NCI-H2081 (cell line): ENCODE measurements at places on chromosomes 2 and 18.
A peak's percentile ranks its signal among the peaks of the same experiment; 100 is the strongest.

GRCh38 chr2:177334940-177335543 lies 57.5 kb upstream of the AGPS start:
- DNase-seq = peak; percentile 59

- no peak for DNase-seq
Observed at GRCh38 chr2:29570539-29570938, 350.8 kb downstream of the ALK start.

GRCh38 chr2:86068136-86068588 lies 37.5 kb downstream of the POLR1A start:
- DNase-seq = peak; percentile 31

GRCh38 chr2:37771600-37772088 lies 100.2 kb upstream of the CDC42EP3 start:
- no peak for DNase-seq

DNA sequence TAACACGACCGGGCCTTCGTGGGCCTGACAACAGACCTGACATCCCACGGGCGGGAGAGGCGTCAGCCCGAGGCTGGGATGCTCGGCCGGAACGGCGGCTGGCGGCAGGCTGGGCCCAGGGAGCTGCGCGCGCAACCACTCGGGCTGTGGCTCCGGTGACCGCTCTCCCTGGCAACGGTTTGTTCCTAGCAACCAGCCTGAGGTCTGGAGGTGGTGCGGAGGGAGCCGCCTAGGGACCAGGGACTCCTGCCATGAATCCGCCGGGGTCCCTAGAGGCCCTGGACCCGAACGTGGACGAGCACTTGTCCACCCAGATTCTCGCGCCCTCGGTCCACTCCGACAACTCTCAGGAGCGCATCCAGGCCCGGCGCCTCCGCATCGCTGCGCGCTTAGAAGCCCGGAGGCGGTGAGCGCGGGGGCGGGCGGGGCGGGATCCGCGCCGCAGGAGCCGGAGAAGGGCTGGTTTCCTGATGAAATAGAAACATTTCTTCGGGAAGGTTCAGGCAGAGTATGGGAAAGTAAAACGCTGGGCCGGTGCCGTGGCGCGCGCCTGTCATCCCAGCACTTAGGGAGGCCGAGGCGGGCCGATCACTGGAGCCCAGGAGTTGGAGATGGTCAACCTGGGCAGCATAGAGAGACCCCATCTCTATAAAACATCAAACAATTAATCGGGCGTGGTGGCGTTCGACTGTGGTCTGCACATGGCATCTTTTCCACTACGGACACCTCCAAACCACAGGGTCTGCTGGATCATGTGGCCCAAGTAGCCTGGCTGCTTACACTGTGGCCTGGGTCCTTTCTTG lies at the start of gene DRC1:
Gene DRC1, plus strand, starts transcription at position 182 of the 803 bp plus-strand sequence. Its CDS starts 70 bp downstream, at position 252.
- DNase-seq = peak; percentile 49

GRCh38 chr18:45413180-45413836 lies 202.0 kb upstream of the SLC14A2 start:
- no peak for DNase-seq

DNA sequence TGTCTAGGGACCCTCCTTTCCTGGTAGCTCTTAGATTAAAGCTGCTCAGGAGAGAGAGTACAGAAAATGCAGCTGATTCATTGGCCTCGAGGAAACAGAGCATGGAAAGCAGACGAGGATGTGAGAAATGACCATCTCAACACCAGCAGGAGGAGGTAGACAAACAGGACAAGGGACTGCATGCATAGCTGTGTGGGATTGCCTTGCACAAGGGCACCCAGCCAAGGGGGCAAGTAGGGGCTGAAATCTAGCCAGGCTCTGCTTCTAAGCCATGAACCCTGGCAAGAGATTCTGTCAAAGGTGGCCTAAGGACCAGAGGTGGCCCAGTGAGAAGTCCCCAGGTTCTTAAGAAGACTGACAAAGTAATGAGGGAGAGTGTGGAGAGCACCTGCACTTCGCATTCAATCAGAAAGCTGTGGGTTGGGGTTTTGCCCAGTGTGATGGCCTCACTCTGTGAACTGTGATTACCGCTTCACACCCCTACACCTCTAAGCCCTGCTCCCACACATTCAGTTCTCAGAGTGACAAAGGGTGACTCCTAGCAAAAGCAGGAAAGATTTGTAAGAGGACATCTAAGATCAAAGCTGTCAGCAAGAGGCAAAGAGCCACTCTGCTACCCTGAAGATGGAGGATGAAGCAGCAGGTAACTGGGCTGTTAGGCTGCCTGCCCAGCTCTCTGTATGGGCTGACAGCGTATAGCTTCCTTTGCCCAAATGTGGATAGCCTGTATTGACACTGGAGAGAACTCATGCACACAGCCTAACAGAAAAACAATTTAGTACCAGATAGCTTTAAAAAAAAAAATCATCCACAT lies 151.3 kb upstream of the PELI1 start:
- no peak for DNase-seq

DNA sequence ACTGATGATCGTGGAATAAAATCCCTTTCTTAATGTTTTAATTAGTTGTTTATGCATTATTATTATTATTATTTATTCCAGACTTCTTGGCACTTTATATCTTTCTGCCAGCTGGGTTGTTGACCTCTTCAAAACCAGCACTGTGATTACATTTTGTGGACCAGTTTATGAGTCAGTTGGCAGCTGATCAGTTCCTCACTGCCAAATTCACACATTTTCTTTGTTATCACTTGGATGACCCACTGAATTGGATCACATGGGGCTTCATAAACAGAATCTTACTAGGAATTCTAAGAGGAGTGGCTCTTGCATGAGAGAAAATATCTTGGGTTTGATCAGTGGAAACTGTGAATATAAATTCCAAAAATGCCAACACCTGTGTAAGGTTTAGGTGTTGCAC lies 321.8 kb upstream of the SPRED2 start:
- DNase-seq = no peak

GRCh38 chr2:170361090-170361936 lies 183.4 kb downstream of the MYO3B start:
- peak; percentile 28 for DNase-seq

DNA sequence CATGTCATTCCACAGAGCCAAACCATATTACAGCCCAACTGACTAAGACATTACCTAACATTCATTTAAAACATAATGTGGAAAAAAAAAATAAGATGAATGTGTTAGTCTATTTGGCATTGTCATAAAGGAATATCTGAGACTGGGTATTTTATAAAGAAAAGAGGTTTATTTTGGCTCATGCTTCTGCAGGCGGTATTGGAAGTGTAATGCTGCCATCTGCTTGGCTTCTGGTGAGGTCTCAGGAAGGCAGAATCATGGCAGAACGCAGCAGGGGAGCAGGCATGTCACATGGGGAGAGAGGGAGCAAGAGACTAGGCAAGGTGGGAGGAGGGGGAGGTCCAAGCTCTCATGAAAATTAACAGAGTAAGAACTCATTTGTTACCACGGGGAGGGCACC lies 504.8 kb upstream of the LRATD1 start:
- peak; percentile 8 for DNase-seq

- DNase-seq = peak; percentile 49
Observed at GRCh38 chr2:234091432-234091879, 41.0 kb downstream of the SPP2 start.

- DNase-seq = peak; percentile 24
Observed at GRCh38 chr18:36942264-36942663, 113.3 kb downstream of the KIAA1328 start.

GRCh38 chr2:219475278-219475677 lies 23.4 kb upstream of the GMPPA start:
- DNase-seq = no peak

DNA sequence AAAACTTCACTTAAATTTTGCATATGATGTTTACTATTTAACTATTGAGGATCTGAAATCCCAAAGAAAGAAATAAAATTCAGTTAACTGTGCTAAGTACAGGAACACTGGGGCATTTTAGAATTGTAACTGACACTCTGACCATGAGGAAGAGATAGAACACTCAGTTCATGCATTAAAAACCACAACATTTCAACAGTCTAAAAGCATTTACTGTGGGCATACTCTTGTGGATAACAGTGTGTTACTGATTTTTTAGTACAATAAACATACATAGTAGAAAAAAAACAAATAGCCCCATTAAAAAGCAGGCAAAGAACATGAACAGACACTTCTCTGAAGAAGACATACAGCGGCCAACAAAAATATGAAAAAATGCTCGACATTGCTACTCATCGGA lies 1122.7 kb upstream of the PIK3C3 start:
- no peak for DNase-seq

GRCh38 chr18:11994336-11994702 lies 13.0 kb downstream of the IMPA2 start:
- DNase-seq = no peak

DNA sequence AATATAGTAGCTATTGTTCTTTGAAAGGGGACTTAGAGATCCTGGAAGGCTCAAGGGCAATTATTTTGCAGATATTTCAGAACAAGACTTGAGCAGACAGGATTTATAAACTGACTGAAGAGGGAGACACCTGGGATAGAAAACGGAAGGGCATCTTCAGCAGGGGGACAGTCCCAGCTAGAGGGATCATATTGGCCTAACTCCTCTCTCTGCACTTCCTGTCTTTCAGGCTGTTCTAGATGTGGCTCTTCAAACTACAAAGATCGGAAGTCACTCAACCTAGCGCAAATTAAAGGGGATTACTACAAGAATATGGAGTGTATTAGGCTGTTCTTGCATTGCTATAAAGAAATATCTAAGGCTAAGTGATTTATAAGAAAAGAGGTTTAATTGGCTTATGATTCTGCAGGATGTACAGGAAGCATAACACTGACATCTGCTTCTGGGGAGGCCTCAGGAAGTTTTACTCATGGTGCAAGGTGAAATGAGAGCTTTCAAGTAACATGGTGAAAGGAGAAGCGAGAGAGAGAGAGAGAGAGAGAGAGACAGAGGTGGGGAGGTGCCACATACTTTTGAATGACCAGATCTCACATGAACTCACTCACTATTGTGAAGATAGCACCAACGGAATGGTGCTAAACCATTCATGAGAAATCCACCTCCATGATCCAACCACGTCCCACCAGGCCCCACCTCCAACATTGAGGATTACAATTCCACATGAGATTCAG lies 5.3 kb upstream of the CTIF start:
- DNase-seq = no peak
